Aorta (tissue), 5 donors: ENCODE measurements at places on chromosomes 2 and 18. TPM values are rescaled to one million over a fixed set of nuclear protein-coding genes. Genes with fewer than 3 reads are reported as not detected.

IFIH1 gene
- total RNA-seq, result 22.1 TPM

DNA sequence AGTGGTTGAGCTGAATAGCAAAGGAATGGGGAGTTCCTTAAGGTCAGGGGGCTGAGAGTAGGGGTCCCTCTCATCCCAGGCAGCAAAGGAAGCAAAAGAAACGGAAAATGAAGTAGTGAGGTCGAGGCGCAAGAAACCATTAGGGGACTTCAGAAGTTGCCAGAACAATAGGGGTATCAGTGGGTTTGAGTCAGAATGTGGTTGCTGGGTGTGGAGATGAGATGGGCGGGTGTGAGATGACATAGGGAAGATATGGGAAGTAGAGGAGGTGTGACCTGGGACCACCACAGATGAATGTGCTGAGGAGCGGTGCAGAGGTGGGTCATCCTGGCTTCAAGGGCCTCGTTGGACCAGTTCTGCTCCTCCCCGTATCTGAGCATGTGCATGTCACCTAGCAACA is 13.1 kb upstream of the VAPA start:
- DNase-seq, result no peak

GRCh38 chr18:46718501-46719341 is 38.1 kb downstream of the ST8SIA5 start:
- no peak for DNase-seq

QPCT gene
- total RNA-seq, result 4.0 TPM

- no peak for DNase-seq
Observed at GRCh38 chr2:59249441-59250306, 1008.5 kb upstream of the FANCL start.

- DNase-seq, result no peak
Observed at GRCh38 chr18:75158465-75159237, 50.3 kb downstream of the PTGR3 start.

NEURL3 gene
- 0.33 TPM for total RNA-seq

KLHL41 gene
- total RNA-seq, result 0.81 TPM

NEU2 gene
- not detected for total RNA-seq

DNA sequence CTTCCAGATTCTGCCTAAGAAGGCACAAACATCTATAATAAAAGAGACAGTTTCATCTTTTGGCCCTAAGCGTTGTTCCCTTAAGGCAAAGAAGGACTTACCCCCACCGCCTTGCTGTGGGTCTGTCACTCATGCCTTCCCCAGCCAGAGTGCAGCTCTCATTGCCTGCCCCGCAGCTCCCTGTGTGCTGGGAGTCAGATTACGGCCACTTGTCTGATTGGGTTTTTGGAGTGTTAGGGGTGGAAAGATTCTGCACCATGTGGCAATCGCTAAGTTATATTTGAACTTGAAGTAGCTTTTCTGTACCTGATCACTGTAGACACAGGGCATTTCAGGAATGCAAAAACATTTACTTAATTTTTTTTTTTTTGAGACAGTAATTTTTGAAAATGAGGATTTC is at the start of gene AQP4:
TSS of gene AQP4 (minus strand) at position 151 of the 400 bp plus-strand sequence. CDS start at position 133, 18 bp downstream.
- no peak for DNase-seq

MYO1B gene
- 61.1 TPM for total RNA-seq

IL1RL1 gene
- total RNA-seq, result 8.1 TPM

EPC2 gene
- 43.6 TPM for total RNA-seq

SLC1A4 gene
- 22.5 TPM for total RNA-seq

CNDP1 gene
- 0.49 TPM for total RNA-seq

DNA sequence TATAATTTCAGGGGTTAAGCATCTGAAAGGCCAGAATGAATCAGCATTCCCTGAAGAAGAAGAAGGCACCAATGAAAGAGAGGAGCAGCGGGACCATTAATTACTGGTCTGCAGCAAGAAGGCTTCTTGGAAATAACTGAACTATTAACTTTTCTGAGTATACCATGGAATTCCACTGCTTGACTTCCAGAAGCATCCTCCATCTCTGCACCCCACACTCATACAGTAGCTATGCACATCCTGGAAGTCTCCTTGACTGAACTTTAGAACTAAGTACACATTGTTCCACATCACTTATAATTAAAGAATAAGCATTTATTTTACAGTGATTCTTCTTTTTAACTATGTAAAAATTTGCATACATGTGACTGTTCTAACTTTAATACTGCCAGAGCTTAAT is 131.5 kb downstream of the PPP1R1C start:
- DNase-seq, result no peak

- peak; percentile 90 for DNase-seq
Observed at GRCh38 chr18:22432657-22433137, 15.0 kb upstream of the CTAGE1 start.

- DNase-seq, result no peak
Observed at GRCh38 chr18:30359521-30359920, 683.0 kb downstream of the DSC3 start.

KIF5C gene
- 2.3 TPM for total RNA-seq

RAPH1 gene
- 74.2 TPM for total RNA-seq

GRCh38 chr2:61044636-61045035 is 21.0 kb upstream of the SANBR start:
- no peak for DNase-seq

SLC9A4 gene
- not detected for total RNA-seq

GRCh38 chr2:38788306-38788705 is 10.3 kb downstream of the GEMIN6 start:
- DNase-seq, result no peak

- no peak for DNase-seq
Observed at GRCh38 chr2:21535826-21536225, 412.1 kb downstream of the TDRD15 start.

DNA sequence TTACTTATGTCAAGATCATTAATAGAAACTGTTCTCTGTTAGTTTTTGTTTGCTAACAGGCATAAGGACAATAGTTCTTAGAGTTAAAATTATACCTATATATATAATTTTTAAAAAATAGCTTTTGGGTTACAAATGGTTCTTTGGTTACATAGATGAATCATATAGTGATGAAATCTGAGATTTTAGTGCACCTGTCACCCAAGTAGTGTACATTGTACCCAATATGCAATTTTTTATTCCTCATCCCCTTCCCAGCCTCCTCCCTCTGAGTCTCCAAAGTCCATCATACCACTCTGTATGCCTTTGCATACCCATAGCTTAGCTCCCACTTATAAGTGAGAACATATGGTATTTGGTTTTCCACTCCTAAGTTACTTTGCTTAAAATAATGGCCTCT is 26.4 kb downstream of the SLC4A1AP start:
- no peak for DNase-seq

- no peak for DNase-seq
Observed at GRCh38 chr2:190533175-190533967, 1.2 kb downstream of the NEMP2 start.

POMC gene
- 1.2 TPM for total RNA-seq

DNA sequence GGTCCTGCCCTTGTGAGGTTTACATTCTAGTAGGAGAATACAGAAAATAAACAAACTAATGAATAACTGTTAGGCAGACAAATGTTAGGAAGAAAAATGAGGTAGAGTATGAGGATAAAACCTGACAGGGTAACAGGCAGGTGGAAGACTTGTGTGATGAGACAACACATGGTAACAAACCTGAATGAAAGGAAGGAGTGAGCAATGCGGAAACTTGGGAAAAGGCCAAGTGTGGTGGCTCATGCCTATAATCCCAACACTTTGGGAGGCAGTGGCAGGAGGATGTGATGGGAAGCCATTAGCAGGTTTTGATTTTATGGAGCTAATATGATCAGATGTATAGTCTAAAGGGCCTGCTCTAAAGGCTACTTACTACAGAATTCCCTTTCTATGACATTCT is 74.2 kb downstream of the INO80D start:
- no peak for DNase-seq

- DNase-seq, result no peak
Observed at GRCh38 chr18:76167410-76167809, 327.6 kb downstream of the ZNF516 start.

- no peak for DNase-seq
Observed at GRCh38 chr2:240896871-240897692, 1.1 kb upstream of the MAB21L4 start.
